Heart left ventricle (tissue), 16 donors: ENCODE measurements at places on chromosomes 3 and 15. TPM values are rescaled to one million over a fixed set of nuclear protein-coding genes. Genes with fewer than 3 reads are reported as not detected.

The SLC22A13 gene
- total RNA-seq = not detected

DNA sequence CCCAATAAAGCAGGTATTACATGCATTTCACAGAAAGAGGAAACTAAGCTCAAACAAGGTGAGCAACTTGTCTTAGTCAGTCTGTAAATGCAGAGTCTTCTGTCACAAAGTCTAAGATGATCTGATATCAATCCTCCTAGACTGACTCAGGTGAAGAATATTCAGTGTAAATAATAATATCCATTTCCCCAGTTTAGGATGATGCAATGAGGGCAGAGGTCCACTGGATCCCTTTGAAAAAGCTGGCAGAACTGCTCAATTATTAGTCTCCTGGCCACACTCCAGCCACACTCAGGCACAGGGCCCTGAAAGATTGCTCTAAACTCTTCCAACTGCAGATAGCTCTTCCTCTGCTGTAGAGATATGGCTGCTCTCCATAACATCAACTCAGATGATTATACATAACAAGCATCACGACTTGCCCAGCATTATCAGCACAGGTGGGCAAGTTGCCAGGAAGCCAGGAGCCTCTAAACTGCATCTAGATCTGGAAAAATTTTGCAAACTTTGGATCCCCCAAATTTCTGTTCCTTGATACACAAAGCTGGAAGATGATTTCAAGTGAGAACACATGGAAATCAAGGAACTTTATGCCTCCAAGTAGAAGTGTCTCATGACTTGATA is 129.8 kb upstream of the CPNE4 start:
- no peak for DNase-seq

- DNase-seq = no peak
Measured at GRCh38 chr3:24748520-24748919, 253.9 kb upstream of the THRB start.

DNA sequence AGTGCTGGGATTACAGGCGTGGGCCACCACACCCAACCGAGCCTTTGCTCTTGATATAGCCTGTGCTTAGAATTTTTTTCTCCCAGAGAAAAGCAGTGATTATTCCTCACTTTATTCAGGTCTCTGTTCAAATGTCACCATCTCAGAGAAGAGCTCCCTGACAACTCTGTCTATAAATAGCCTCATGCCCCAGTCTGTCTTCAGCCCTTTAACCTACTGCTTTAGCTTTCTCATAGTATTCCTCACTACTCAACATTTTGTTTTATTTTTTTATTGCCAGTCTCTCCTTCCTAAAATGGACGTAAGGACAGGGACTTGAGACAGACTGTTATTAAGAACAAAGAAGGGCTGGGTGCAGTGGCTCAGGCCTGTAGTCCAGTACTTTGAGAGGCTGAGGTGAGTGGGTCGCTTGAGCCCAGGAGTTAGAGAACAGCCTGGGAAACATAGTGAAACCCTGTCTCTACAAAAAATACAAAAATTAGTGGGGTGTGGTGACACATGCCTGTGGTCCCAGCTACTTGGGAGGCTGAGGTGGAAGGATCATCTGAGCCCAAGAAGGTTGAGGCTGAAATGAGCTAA is 78.7 kb upstream of the TTBK2 start:
- no peak for DNase-seq

The PATL2 gene
- 4.1 TPM for total RNA-seq

DNA sequence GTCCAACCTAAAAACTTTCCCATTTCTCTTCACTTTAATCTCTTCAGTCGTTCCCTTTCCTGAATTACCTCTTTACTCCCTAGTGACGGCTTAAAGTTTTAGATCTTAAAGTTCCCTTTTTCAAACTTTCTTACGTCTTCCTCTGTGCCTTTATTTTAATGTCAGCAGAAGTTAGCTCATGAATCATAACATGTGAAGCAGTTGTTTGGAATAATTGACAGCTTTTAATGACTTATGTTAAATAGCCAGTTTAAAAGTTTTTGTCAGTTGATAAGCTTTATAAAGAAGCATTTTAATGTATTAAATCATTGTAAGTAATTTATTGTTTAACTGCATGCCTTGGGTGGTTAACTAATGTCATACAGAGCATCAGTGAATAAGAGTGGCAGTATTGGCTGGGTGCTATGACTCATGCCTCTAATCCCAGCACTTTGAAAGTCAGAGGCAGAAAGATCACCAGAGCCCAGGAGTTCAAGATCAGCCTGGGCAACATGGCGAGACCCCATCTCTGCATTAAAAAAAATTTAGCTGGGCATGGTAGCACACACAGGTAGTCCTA is 33.9 kb downstream of the PIK3CA start:
- no peak for DNase-seq

GRCh38 chr3:24177201-24177600 is 232.1 kb downstream of the NR1D2 start:
- no peak for DNase-seq

- no peak for DNase-seq
Measured at GRCh38 chr3:131503320-131503635, 507 bp upstream of the MRPL3 start.

The XIRP1 gene
- 635 TPM for total RNA-seq

- no peak for DNase-seq
Measured at GRCh38 chr3:169305460-169305859, 358.1 kb downstream of the MECOM start.

The SPESP1 gene
- 3.9 TPM for total RNA-seq

- no peak for DNase-seq
Measured at GRCh38 chr15:71044006-71044405, 71.3 kb upstream of the THSD4 start.

- no peak for DNase-seq
Measured at GRCh38 chr15:23506762-23507161, 58.7 kb upstream of the MKRN3 start.

GRCh38 chr15:38626443-38627050 is 61.9 kb upstream of the RASGRP1 start:
- DNase-seq = no peak

DNA sequence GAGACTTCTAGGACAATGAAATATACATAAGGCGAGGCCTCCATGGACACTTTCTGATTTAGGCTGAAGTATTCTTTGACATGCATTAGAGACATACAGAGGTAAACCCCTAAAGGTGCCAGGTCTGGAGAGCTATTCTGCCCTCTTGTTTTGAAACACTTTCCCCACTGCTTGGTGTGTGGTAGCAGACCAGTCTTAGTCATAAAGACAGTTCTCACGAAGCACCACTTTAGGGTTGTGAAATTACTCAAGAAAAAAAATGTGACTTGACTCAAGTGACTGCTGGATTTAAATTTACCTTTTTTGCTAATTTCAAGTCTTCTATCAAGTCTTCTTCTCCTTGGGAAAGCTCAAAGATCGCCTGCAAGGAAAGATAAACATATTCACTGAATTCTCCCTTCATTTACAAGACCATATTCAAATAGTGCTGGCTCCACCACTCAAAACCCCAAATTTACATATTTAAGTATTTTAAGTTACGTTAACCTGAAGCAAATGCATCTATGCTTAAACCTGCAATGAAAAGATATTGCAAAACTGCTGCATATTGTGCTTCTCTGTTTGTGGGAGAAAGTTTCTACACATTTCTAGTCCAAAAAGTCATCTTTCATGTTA is 48.4 kb downstream of the ARHGEF3 start:
- no peak for DNase-seq
